Glutamatergic neuron (in vitro differentiated cells): ENCODE measurements at places on chromosomes 11 and 22. TPM values are rescaled to one million over a fixed set of nuclear protein-coding genes. Genes with fewer than 3 reads are reported as not detected.
A peak's percentile ranks its signal among the peaks of the same experiment; 100 is the strongest.

Gene MAPK11
- total RNA-seq = 131 TPM

Gene KRTAP5-7
- total RNA-seq = not detected

Gene DAGLA
- total RNA-seq = 9.6 TPM

Gene GAB2
- 87.9 TPM for total RNA-seq

Gene CHRM4
- 8.5 TPM for total RNA-seq

Gene BTG4
- not detected for total RNA-seq

Gene MYOD1
- total RNA-seq = not detected

Gene SESN3
- 213 TPM for total RNA-seq

Gene TRIM51
- total RNA-seq = 0.37 TPM

Gene SLC16A8
- not detected for total RNA-seq

DNA sequence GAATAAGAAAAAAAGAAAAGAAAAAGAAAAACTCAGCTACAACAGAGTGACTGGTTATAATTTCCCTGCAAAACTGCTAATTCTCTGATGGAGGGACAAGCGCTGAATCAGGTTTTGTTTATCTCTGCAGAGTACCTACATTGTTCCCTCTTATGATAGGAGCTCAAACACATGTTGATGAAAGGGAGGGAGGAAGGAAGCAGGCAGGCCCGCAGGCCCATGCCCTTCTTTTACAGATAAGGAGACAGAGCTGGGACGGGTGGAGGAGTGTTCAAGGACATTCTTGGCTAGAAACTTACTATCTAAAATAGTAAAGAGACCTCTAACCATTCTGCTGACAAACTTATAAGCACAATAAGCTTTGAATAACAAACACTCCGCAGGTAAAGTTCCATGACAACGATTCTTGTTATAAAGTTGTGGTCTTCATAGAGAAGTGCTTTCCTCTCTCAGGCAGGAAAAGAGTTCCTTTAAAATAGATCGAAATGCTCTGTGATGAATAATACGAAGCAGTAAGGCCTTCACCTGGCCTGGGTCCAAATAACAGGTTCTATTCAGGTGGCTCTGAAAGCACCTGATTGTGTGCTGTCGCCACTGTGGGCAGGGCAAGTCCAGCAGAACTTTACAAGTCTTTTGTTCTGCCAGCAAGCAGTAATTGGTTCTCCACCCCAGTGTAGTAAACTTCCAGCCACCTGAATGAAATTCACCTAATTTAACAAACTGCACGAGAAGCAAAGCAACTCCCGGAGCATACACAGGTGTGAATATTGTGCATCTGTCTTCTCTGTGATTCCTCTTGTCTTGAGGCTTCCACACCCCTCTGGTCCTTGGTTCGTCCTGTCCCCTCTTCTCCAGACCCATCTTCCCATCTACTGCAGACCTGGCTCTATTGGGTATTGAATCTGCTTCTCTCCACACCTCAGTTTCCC, 15.3 kb upstream of the MICAL2 start:
- H3K36me3 ChIP-seq = no peaks in the 10 kb centered on the region
- no peaks in the 10 kb centered on the region for H3K4me1 ChIP-seq
- H3K27ac ChIP-seq = no peak overlapping the region
- DNase-seq = no peak
- peaks cover 3% of the 10 kb centered on the region for H3K27me3 ChIP-seq
- no peak overlapping the region for H3K4me3 ChIP-seq

DNA sequence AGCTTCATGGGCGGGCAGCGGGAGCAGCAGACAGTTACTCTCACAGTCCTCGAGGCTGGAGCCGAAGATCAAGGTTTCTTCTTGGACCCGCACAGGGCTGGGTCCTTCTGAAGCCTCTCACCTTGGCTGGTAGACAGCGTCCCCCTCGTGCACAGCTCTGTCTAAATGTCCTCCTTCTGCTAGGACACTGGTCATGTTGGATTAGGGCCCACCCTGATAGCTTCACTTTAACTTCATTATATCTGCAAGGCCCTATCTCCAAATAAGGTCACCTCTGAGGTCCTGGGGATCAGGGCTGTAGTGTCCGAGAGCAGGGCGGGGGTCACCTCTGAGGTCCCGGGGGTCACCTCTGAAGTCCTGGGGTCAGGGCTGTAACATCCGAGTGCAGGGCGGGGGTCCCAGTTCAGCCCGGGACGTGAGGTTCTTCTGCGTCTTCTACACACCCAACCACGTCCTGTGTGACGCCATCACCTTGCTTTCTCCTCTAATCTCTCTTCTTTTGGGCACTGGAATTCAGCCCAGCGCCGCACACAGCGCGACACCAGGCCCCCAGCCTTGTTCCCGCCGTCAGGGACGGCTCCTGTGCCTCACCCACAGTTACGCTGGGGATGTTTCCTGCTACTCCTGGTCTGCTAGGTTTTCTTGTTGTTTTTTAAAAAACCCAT, 34.1 kb upstream of the TOLLIP start:
- H3K27ac ChIP-seq = no peak overlapping the region
- H3K36me3 ChIP-seq = peaks cover 3% of the 10 kb centered on the region
- peaks cover 4% of the 10 kb centered on the region for H3K27me3 ChIP-seq
- H3K4me3 ChIP-seq = no peak overlapping the region
- DNase-seq = no peak

DNA sequence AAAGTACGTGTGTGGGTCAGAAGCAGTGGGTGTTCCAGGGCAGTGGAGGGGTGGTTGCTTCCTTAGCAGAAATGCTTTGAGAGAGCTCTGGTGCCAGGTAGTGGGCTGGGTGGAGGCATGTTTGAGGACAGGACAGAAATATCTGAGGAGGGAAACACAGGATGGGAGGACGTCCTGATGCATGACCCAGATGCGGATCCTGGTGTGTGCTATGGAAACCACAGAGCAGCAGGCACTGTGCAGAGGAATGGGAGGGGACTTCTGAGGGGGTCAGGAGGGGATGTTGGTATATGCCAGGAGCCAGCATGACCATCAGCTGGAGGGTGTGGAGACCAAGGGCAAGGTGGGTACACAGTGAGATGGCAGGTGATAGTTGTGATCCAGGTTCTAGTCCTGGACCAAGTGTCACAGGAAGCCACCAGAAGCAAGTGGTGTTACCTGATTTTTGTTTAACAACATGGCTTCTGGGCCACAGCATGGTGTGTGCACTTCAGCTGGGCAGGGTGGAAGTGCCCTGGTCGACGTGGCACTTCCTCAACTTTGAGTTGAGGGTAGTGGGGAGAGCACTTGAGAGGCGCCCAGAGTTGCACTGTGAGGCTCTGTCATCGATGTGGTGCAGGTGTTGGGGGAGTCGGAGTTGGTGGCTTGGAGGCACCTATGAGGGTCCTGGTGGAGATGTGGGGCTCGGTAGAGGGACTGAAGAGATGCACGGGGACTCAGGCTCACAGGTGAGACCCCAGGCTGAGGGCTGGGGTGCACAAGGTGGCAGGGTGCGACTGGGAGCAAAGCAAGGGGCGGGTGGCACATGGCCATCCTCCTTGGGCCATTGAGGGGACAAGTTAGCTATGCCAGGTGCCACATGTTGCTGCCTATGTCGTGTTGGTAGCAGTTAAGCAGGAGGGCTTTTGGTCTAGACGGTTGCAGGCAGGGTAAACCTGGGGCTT, 7.5 kb downstream of the DGCR8 start:
- H3K27me3 ChIP-seq = peaks cover 5% of the 10 kb centered on the region
- no peaks in the 10 kb centered on the region for H3K36me3 ChIP-seq
- DNase-seq = no peak
- H3K4me1 ChIP-seq = peaks cover 23% of the 10 kb centered on the region
- peak overlapping the region; percentile 28 for H3K27ac ChIP-seq
- H3K4me3 ChIP-seq = no peak overlapping the region

- peak overlapping the region; percentile 30 for H3K4me3 ChIP-seq
- peaks cover 12% of the 10 kb centered on the region for H3K4me1 ChIP-seq
- DNase-seq = peak; percentile 47
- peaks cover 7% of the 10 kb centered on the region for H3K36me3 ChIP-seq
Measured at GRCh38 chr11:888310-889212, 22.0 kb downstream of the CHID1 start.

DNA sequence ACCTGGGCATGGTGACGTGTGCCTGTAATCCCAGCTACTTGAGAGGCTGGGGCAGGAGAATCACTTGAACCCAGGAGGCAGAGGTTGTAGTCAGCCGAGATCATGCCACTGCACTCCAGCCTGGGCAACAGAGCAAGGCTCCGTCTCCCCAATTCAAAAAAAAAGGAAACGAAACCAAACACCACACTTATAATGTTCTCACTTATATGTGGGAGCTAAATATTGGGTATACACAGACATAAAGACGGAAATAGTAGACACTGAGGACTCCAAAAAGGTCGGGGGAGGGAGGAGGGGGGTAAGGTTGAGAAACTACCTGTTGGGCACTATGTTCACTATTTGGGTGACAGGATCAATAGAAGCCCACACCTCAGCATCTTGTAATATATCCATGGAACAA, 94.3 kb downstream of the GAB2 start:
- H3K36me3 ChIP-seq = no peaks in the 10 kb centered on the region
- peaks cover 10% of the 10 kb centered on the region for H3K4me1 ChIP-seq
- no peak overlapping the region for H3K27ac ChIP-seq
- DNase-seq = no peak

- no peaks in the 10 kb centered on the region for H3K27me3 ChIP-seq
- DNase-seq = no peak
Measured at GRCh38 chr11:118650366-118650765, 29.1 kb downstream of the TREH start.

DNA sequence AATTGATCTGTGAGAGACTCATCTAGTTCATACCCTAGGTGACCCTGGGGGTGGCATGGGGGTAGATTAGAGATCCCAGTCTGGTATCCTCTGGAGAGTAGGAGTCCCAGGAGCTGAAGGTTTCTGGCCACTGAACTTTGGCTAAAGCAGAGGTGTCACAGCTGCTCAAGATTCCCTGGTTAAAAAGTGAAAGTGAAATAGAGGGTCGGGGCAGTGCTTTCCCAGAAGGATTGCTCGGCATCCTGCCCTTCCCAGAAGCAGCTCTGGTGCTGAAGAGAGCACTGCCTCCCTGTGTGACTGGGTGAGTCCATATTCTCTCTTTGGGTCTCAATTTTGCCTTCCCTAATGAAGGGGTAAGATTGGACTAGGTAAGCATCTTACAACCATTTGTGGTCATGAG, 653 bp downstream of the IL18BP start:
- no peak overlapping the region for H3K4me3 ChIP-seq
- H3K4me1 ChIP-seq = peaks cover 27% of the 10 kb centered on the region
- DNase-seq = no peak
- peaks cover 5% of the 10 kb centered on the region for H3K36me3 ChIP-seq
- H3K27me3 ChIP-seq = peaks cover 15% of the 10 kb centered on the region
- no peak overlapping the region for H3K27ac ChIP-seq

DNA sequence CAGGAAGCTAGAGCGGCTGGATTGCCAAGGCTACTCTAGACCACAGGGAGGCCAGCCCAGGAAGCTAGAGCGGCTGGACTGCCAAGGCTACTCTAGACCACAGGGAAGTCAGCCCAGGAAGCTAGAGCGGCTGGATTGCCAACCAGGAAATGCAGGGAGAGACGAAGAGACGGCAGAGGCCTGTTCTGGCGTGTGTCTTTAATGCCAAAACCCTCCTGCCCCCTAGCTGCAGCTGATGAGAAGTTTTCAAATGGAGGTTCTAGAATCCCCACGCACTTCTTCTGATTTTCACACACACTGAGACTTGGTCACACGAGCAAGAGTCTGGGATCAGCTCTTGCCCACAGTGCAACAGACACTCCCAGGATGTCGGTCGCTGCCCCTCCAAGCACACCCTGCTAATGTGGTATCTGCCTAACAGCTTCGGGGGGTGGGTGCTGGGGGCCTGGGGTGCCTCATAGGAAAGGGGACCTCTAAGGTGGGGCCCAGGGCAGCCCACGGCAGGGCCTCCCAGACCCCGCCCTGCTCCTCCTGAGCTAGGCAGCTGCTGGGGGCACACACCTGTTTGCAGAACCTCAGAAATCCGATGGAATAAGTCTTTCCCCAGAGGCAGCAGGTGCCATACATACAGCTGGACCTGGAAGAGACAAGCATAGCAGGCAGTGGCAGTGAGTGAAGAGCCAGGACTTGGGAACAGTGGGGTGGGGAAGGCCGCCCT, 28.5 kb downstream of the MAFF start:
- H3K27me3 ChIP-seq = peaks cover 3% of the 10 kb centered on the region
- peaks cover 7% of the 10 kb centered on the region for H3K4me1 ChIP-seq
- H3K36me3 ChIP-seq = no peaks in the 10 kb centered on the region
- DNase-seq = no peak
- no peak overlapping the region for H3K27ac ChIP-seq
- no peak overlapping the region for H3K4me3 ChIP-seq

- DNase-seq = no peak
- H3K36me3 ChIP-seq = no peaks in the 10 kb centered on the region
Measured at GRCh38 chr11:20501971-20502370, 97.4 kb upstream of the SLC6A5 start.

DNA sequence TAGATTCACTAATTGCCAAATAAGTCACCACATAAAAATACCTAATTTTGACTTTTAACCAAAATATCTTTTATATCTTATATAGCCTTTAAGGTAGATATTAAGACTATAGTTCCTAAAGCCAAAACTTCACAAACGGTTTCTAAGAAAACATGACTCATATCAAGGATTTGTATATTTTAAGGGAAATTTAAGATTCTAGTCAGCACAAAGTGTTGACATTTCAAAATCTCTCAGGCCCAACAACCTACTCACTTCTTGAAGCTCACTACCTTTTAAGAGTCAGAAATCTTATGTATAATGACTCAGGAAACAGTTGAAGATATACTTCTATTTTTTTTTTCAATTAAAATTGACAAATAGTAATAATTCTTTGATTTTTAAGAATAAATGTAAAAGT, 221.9 kb downstream of the SBF2 start:
- no peaks in the 10 kb centered on the region for H3K4me1 ChIP-seq
- no peak overlapping the region for H3K27ac ChIP-seq
- DNase-seq = no peak
- H3K36me3 ChIP-seq = peaks cover 4% of the 10 kb centered on the region
